ENCODE measurements at places on chromosomes 1 and 21. TPM values are rescaled to one million over a fixed set of nuclear protein-coding genes. Genes with fewer than 3 reads are reported as not detected.
A peak's percentile ranks its signal among the peaks of the same experiment; 100 is the strongest.

DNA sequence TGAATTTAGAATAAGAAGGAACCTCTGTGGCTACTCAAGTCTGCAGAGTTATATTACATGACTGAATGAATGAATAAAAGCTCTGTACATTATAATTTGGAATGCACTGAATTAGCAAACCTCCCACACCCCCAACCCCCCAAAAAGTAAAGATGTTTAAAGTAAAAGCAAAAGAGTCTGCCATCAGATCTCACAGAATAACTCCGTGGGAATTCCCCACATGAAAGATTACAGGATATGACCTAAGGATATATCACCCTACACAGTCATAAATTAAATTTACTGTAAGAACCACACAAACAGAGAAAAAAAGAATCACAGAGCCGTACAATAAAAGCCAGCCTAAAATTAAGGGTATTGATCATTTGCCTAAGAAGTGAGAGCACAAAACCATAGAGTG, 587.3 kb downstream of the PTPRC start:
- no peaks in the 10 kb centered on the region for H3K27me3 ChIP-seq
- no peak overlapping the region for H3K4me3 ChIP-seq
- H3K4me1 ChIP-seq = no peaks in the 10 kb centered on the region
- no peaks in the 10 kb centered on the region for H3K36me3 ChIP-seq
- DNase-seq = no peak

GRCh38 chr1:42922687-42923366, 35.8 kb downstream of the SLC2A1 start:
- H3K4me1 ChIP-seq = peaks cover 4% of the 10 kb centered on the region
- no peaks in the 10 kb centered on the region for H3K27me3 ChIP-seq
- no peak overlapping the region for H3K4me3 ChIP-seq
- H3K27ac ChIP-seq = no peak overlapping the region
- DNase-seq = no peak

GRCh38 chr1:116545359-116545705, 25.5 kb downstream of the CD58 start:
- peaks cover 41% of the 10 kb centered on the region for H3K36me3 ChIP-seq
- DNase-seq = no peak
- no peak overlapping the region for H3K27ac ChIP-seq
- no peak overlapping the region for H3K4me3 ChIP-seq

- no peak overlapping the region for H3K27ac ChIP-seq
- no peak for DNase-seq
- no peaks in the 10 kb centered on the region for H3K4me1 ChIP-seq
- no peaks in the 10 kb centered on the region for H3K36me3 ChIP-seq
Observed at GRCh38 chr1:164466429-164466828, 92.6 kb upstream of the PBX1 start.

GRCh38 chr1:9455487-9456234, 83.6 kb upstream of the SLC25A33 start:
- H3K4me3 ChIP-seq = no peak overlapping the region
- no peak overlapping the region for H3K27ac ChIP-seq
- no peaks in the 10 kb centered on the region for H3K27me3 ChIP-seq

DNA sequence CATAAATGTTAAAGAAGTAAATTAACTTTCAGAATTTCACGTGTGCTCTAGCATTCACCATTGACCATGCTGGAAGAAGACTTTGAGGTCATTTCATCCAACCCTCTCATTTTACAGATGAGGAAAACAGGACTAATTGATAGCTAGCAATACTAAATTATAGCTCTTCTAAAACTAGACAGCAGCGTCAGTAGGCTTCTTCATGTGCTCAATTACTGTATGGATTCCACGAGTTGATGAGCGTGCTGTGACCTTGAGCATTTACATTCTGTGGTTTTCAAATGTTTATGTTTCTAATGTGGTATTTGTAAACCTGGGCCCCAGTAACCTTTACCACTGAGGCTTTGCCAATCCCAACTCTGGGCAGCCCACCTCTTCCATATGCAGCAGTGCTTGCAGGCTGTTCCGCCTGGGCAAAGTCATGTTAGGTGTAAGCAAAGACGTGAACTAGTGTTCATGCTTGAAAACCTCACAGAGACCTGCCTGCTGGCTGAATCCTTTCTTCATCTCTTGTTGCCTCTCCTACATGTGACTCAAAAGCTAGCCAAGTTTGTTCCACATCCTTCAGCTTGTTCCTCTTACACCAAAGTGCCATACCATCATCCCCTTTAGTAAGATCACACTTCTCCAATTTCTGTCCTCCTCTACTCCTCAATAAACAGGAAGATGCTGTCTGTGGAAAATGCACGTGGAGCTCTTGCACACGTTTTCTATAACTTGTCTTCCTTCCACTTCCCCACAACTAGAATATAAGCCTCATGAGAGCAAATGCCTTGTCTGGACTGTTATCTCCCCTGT, 17.2 kb downstream of the KCNJ15 start:
- no peaks in the 10 kb centered on the region for H3K36me3 ChIP-seq
- H3K27me3 ChIP-seq = no peaks in the 10 kb centered on the region
- no peak for DNase-seq
- H3K27ac ChIP-seq = no peak overlapping the region

DNA sequence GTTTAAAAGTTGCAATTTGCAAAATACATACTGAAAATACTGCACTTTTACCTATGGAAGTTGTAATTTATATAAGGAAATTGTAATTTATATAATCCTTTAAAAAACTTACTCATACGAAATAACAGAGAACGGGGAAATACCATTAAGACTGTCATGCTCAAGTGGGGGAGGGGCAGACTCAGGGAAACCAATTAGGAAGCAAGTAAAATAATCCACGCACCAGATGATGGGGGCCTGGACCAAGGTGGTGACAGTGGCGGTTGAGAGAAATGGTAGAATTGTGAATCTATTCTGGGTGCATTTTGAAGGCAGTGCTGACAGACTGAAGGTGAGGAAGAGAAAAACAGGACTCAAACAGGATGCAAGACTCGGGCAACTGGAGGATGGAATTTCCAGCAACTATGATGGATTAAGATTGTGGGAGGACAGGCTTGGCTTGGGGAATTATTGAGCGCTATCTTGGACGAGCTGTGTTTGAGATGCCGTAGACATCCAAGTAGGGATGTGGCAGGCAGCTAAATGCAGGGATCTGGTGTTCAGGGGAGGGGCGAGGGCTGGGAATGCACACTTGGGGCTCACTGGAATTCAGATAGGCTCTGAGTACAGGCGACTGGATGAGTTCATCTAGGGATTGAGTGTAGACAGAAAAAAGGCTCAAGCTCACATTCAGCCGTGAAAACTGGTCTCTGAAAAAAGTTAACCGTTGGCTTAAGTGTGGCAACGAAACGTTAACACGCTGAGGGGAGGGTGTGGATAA, 977 bp downstream of the LCA5L start:
- H3K36me3 ChIP-seq = no peaks in the 10 kb centered on the region
- H3K4me1 ChIP-seq = peaks cover 7% of the 10 kb centered on the region
- H3K27me3 ChIP-seq = no peaks in the 10 kb centered on the region
- no peak for DNase-seq
- peak overlapping the region; percentile 84 for H3K4me3 ChIP-seq

DNA sequence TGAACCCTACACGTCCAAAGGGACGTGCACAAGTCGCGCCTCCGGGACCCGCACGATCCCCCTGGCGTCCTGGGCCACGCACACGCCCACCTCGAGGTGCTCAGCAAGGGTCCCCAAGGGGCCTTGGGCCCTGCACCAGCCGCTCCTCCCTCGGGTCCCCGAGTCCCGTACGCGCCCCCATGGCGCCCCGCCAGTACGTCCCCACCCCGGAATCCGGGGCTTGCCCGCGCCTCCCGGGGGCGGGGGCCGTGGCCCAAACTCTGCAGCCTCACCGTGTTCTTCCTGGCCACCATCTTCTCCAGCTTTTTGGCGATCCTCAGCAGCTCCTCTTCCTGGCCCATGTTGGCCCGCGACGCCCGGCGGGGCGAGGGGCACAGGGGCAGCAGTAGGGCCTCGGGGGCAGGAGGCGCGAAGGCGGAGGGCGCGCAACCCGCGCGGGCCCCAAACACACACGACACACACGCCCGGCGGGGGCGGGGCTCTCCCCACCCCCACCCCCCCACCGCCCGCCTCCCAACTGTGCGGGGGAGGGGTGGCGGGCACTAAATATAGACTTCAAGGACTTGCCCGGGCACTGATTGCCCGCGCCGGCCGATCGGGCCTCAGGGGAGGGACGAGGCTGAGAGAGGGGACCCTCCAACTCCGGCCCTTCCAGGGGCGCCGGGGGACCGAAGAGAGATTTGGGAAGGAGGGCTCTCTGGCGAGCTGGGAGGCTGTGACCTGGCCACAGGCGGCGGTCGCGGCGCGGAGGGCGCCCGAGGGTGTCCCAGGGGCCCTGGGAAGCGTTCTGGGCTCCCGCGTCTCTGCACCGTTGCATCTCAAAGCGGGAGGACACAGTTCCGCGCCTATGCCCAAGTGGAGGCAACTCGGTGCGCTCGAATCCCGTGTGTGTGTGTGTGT, at the start of gene TCEA3:
Gene TCEA3, minus strand, starts transcription at position 456 of the 900 bp plus-strand sequence. Its CDS starts 115 bp downstream, at position 341.
- H3K27ac ChIP-seq = peak within 1 kb of the TSS; percentile 71
- no peaks in the 10 kb centered on the region for H3K27me3 ChIP-seq
- DNase-seq = peak; percentile 79
- H3K4me3 ChIP-seq = peak within 1 kb of the TSS; percentile 71

Gene TIE1
- 25.1 TPM for polyA plus RNA-seq

Gene CAPN9
- polyA plus RNA-seq = not detected

Gene PPFIA4
- 35.5 TPM for polyA plus RNA-seq

Gene CNKSR1
- 0.80 TPM for polyA plus RNA-seq

Gene GSTM3
- 53.1 TPM for polyA plus RNA-seq

All from heart left ventricle (tissue), 16 donors.